ENCODE measurements at places on chromosomes 13 and 19.

GRCh38 chr13:80361298-80361697, 20.4 kb upstream of the SPRY2 start:
- no peak for DNase-seq

GRCh38 chr19:48192750-48193149, 22.3 kb downstream of the ZSWIM9 start:
- no peak for DNase-seq

GRCh38 chr19:6425732-6426620, 1.4 kb upstream of the KHSRP start:
- no peak for DNase-seq

DNA sequence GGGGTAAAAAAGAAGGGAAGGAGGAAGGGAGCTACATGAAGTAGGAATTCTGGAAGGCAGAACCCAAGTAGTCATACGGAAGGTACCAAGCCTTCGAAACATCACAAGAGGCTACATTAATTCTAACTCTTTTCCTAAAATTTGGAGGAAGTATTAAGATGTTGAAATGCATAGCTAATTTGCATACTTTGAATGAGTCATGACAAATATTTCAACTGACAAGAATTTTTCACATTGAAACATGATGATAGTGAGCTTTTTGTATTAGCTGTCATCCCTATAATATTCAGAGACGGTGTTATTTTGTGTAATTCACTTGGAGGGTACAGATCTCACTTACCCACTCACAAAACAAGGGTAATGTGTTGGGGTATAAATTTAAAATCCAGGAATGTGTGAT, 9.1 kb upstream of the ACOD1 start:
- DNase-seq = no peak

DNA sequence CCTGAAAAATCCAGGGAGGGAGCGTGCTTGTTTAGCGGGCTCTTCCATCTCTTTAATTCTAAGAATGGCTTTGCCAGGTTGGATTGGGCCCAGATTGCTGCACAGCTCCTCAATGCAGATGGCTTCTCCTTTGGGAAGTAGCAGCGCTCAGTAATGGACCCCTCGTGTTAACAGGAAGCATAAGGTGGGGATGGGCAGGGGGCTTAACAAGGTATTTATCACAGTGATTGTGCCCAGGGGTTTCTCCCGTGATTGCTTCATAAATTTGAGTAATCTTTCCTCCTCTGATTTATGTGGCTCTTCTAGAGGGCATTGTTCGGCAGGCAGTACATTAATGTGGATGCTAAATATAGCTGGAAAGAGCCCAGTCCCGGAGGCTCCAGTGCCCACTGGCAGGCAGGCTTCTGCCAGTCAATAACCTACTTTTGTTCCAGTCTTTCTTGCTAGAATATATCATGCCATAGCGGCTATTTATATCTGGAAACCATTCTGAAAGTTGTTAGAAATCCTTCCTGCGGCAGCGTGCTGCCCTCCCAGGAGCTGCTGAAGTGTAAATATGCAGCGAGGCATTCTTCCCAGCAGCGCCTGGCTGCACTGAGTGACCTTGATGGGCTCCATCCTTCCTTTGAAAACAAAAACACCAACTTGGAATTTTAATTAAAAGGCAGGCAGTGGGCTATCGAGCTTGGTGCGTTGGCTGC, 65.0 kb downstream of the FGF9 start:
- no peak for DNase-seq

DNA sequence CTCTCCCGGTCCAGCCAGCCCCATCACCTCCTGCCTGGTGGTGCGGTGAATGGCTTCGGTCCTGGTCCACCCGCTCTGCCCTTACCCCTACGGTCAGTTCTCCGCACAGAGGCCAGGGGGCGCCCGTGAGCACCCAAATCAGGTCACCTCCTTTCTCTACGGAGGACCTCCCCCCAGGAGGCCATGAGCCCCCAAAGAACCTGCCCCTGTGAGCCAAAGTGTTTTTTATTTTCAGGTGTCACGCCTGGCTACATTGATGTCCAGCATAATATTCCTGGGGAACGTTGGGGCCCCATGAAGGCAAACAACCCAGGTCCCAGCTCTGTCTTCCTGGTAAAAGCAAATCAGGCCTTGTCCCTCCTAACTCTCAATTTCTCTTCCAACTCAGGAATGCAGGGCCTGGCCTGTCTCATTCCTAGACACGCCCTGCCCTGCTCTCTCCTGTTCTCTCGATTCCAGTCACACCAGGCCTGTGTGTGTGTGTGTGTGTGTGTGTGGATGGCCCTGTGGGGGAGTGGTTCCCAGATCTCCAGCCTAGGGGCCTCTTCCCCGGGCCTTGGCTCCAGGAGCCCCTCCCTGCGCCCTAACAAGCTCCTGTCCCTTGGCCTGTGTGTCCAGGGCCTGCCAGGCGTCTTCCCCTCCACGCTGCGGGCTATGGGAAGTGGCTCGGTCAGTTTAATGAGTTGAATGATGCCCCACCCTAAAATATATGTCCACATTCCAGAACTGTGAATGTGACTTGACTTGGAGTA, 9.7 kb upstream of the GIPC1 start:
- DNase-seq = no peak

DNA sequence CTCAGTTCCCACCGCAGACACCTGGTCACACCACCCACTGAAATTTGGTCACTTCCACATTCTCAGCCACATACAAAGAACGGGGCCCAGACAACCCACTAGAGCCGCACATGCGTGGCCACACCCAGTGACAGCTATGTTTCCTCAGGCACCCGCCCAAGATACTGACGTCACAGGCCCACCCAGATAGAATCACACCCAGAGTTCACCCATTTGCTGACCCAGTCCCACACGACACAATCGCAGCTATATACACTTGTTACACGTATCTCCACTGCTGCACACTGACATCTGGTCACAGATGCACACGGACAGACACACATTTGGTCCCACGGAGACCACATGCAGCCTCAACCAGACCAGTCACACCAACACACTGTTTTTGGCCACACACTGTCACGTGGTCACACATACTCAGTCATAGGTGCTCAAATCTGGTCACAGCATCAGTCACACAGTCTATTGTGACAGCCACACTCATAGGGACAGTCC, 2.9 kb downstream of the NUMBL start:
- no peak for DNase-seq

GRCh38 chr13:113441661-113442060, 11.6 kb downstream of the ADPRHL1 start:
- no peak for DNase-seq

DNA sequence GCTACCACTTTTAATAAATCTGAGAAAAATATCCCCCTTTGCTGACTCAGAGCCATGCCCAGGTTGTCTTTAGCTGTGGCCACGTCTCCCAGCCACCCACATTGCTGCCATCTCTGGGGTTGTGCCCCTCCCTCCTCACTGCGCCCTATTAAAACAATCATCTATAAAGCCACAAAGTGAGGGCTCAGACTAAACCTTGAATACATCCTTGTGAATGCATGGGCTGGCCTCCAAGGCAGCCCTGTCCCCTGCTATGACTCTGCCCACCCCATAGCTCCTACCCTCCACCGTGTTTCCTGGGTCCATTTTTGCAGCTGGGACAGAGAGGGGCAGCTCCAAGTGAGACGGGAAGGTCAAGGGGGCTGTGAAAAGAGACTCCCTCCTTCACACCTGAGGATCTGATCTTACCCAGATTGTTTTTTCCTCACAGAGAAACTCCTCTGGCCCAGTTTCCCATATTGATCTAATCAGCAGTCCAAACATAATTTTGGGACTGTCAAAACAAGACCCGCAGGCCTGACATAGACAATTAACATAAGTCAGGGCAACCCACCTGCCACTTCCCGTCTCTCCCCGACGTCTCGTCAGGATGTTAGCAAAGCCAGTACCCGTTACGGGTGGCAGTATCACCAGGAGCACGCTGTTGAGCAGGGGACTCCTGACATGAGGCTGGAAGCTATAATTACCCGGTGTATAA, 199.0 kb downstream of the KATNAL1 start:
- no peak for DNase-seq

Data from NCI-H510A (cell line).